ENCODE measurements at places on chromosomes 16 and 17.
A peak's percentile ranks its signal among the peaks of the same experiment; 100 is the strongest.

DNA sequence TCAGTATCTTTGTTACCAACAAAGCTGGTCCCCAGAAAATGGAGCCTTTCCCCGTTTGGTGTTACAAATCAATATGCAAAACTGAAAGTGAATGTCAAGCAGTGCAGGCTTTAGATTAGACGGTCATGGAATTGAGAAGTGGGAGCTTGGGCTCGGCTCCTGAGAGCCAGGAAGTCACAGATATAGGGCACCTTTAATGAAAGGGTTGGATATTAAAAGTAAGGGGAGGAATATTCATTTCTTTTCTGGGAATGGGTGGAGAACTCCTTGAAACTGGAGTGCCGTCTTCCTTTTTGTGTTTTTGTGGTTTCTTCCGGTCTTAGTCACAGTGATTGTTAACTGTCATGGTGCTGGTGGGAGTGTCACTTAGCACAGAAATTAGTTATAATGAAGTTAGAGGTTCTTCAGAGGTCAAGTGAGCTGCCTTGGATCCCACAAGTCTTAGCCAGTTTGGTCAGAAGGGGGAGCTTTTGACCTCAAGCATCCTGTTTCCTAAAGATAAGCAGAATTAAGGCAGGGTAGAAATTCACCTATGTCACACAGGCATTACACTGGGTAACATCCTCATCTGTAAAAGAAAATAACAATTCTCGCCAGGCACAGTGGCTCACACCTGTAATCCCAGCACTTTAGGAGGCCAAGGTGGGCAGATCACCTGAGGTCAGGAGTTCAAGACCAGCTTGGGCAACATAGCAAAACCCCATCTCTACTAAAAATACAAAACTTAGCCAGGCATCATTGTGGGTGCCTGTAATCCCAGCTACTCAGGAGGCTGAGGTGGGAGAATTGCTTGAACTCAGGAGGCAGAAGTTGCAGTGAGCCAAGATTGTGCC is 9.6 kb upstream of the EIF1 start:
- DNase-seq: no peak

DNA sequence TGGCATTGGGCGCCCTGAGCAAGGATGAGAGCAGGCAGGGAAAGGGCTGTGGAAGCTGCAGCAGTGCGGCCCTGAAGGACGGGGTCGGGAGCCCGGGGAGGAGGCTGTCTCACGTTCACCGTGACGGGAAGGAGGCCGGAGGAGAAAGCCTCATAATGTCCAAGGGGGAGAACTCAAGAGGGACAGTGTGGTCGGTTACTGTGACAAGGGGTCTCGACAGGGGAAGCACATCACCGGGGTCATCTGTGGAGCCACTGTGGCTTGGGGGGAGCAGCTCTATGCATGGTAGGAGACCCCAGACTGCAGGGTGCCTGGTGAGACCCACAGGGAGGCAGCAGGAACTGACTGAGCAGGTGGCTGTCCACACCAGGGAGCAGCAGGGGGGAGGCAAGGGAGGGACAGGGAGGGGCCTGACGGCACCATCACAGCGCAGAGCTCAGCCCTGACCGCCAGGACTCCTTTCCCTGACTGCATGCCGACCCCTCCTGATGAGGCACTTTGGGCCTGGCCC is 154.6 kb upstream of the CHMP6 start:
- no peak for DNase-seq

DNA sequence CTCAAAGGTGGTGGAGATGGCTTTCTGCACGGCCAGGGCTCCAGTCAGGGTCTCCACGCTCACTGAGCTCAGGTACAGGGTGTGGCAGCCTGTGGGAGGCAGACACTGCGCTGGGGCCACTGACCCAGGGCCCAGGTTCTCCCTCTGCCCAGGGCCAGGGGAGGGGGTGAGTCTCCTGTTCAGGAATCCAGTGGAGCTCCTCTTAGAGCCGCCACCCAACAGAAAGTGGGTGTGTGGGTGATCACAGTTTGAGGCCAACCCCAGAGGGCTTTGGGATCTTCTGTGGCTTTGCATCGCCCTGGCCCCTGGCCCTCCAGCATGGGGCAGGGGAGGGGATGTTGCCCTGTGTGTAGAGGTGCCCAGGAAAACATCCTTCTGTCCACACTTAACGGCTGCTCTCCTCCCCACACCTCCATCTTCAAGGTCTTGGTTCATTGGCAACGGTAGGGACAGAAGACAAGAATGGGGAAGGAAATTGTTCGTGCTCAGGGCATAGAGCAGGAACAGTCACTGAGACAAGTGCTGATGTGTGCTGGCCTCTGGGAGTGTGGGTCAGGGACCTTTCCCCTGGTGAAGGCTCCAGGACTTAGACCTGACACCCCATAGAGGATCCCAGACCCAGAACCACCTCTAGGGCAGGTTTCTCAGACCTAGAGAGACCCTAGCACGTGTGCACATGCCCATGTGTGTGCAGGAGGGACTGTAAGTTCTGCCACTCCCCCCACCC is 21.5 kb downstream of the TNS4 start:
- no peak for DNase-seq

DNA sequence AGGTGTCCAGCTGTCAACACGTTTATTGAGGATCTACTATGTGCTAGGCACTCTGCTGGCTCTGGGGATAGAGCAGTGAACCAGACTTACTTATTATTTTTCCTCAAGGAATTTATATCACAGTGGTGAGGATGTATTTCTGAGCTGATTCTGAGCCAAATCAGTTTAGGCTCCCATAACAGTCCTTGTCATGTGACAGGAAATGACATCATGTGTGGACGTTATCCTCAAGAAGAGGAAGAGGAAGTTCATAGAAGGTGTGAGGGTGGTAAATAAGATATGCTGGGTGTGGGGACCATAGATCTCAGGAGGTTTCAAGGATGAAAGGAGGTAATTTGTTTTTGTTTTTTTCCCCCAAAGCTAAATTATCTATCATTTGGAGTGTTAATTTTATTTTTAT is 873.5 kb upstream of the EEF2KMT start:
- no peak for DNase-seq

DNA sequence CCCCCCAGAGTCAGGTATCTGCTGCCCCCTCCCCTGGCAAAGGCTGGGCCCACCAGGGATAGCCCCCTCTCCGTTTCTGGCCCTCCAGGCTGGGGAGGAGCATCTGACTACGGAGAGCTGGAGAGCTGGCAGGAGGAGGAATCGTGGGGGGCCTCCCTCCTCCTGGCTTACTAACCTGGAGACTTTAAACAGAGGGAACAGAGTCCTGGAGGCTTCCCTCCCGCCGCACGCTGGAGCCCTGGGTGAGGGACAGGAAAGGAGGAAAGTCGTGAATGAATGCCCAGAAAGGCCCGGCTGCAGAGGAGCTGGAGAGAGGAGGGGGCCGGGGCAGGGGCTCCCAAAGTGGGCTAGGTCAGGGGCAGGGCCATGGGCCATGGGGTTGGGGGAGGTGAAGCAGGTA is 9.9 kb downstream of the SRCIN1 start:
- DNase-seq: no peak

- DNase-seq: no peak
Measured at GRCh38 chr17:2346475-2346874, 9.2 kb downstream of the SGSM2 start.

DNA sequence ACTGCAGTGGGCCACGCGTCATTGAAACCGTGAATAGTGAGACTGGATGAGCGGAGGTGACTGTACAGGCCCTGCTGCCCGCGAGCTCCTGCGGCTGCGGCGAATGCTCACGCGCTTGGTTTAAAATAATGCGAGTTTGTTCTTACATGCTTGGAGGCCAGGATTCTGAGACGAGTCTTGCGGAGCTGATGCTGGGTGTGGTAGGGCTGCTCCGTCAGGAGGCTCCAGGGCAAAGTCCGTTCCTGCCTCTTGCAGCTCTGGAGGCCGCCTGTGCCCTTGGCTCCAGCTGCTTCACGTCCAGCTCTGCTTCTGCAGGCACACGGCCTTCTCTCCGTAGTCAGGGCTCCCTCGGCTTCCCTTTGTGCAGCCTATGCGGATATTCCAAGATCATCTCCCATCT is 9.5 kb downstream of the ACSF3 start:
- no peak for DNase-seq

GRCh38 chr16:57091975-57092785 is at the start of gene CPNE2:
Gene CPNE2, plus strand, starts transcription at chr16:57092583. Its CDS starts 18,160 bp downstream, at chr16:57110743.
- DNase-seq: no peak

DNA sequence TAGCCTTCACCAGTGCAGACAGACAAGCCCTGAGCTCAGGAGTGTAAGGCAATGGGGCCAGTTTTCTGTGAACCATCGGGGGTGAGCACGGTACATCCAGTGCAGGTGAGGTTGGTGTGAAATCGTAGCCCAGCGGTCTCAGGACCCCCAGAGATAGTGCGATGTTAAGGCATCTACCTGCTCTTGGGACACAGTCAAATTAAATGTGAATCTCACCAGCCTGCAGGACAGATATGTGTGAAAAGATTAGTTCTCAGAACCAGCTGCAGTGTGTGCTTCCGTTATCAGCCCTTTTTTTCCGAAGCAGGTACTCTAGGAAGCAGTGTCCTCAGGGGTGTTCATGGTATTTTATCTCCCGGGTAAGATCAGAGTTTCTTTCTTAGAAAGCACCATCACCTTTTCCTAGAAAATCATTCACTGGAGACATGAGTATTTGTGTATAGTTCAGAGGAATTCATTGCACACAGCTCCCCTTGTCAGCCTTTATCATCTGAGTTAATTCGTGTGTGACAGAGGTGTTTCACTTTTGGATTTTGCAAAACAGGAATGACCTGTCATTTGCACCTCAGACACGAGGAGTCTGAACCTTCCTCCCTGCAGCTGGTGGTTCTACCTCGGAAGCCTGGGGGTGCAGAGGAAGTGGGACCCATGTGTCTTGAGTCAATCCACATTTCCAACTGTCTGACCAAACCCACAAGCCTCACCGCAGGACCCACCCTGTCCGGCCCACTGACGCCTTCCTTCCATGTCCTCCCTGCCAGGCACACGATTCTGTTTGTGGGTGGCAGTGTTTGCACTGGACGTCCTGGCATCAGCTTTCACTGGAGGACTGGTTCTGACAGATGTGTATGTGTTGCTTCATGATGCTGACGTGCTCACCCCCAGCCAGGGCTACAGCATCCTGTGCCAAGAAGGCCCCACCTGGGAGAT is 107.8 kb downstream of the CLEC16A start:
- no peak for DNase-seq

- DNase-seq: no peak
Measured at GRCh38 chr16:68749432-68749831, 12.3 kb downstream of the CDH1 start.

GRCh38 chr17:80561541-80562114 is 17.0 kb downstream of the RPTOR start:
- no peak for DNase-seq

- no peak for DNase-seq
Measured at GRCh38 chr16:7921345-7921744, 588.7 kb downstream of the RBFOX1 start.

- no peak for DNase-seq
Measured at GRCh38 chr16:28604186-28604565, 5.7 kb downstream of the SULT1A1 start.

- DNase-seq: no peak
Measured at GRCh38 chr17:21248500-21248899, 4.7 kb downstream of the NATD1 start.

DNA sequence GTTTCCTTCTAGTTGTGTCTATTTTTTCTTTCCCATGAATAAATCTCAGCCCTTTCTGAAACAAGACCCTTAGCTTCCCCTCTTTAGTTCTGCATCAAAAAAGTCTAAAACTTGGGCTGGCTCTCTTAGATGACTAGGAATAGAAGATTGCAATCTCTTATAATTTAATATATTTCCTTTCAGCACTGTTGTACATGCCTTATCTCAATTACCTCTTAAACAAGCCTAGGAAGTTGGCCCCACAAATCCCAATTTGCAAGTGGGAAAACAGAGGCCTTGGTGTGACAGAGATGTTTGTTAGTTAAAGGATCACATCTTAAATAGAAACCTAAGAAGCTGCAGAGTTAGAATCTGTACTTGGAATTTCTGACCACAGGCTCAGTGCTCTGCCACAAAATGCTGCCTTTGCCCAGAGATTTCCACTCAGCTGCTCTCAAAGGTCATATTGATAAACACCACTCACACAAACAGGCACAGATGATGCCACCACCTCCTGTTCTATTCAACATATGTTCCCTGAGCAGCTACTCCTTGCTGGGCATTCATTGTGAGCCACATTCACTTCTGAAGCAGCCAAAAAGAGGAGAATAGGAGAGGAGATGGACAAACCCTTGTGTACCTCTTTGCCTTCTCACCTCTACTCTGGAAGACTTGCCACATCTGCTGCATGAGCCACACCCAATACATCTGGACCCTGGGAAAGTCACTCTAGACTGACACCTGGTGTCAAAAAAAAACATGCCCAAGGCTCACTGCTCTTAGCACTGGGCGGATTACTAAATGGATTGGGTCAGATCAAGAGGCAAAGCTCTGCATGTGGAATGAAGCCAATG is 5.5 kb downstream of the CCDC182 start:
- peak; percentile 31 for DNase-seq

GRCh38 chr16:49875806-49876715 is 20.1 kb upstream of the ZNF423 start:
- DNase-seq: no peak

- DNase-seq: no peak
Measured at GRCh38 chr16:9422762-9423513, 331.5 kb downstream of the HAPSTR1 start.

DNA sequence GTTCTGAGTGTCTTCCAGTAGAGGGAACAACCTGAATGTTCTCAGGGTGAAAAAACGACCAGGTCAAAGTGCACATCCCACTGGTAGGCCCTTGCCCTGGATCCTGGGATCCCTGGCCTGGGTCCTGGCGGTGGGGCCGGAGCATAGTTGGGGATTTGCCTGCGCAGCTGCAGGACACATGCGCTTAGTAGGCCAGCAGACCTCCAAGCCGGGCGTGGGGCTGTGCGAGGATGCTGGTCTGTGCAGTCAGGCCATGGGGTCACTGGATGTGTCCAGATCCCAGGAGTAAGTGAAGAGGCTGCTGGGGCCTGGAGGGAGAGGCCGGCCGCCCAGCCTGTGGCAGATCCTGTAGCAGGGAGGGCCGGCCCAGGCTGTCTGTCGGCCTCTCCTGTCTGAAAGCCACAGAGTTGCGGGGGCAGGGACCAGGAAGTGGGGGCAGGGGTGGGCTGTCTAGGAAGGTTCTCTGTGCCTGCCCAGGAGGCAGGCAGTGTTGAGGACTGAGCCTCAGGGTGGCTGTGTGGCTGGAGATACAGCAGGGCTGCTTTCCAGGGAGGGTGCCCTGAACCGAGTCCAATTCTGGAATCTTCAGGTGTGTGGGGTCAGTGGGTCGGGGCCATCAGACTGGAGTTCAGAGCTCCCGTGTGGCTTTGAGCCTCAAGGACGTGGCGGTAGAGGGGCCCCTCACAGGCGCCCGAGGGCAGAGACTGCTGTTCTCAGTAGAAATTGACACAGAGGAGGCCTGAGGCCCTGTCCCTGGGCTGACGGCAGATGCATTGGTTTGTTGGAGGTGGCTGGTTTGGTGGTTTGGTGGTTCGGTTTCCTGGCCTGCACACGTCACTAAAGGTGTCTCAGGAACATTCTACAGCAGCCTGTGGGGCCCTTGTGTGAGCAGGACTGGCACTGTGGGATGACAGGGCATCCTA is 17.2 kb upstream of the NUDT16L1 start:
- no peak for DNase-seq
